ENCODE measurements at places on chromosomes 1 and 21.

DNA sequence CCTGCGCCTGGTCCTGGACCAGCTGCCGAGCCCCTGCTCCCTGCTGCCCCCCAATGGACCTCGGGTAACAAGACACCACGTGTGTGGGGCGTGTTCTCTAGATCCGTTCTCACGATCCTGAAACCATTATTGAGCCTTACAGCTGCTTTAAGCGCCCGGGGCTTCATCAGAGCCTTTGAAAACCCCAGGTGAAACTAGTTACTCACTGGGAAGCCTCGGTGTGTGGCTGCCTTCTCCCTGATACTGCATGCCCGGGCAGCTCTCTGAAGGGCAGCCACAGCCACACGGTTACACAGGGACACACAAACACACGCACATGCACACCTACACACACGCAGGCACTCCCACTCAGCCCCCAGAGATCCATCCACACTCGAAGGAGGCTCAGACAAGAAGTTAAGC is 5.3 kb downstream of the HES2 start:
- DNase-seq, result no peak

DNA sequence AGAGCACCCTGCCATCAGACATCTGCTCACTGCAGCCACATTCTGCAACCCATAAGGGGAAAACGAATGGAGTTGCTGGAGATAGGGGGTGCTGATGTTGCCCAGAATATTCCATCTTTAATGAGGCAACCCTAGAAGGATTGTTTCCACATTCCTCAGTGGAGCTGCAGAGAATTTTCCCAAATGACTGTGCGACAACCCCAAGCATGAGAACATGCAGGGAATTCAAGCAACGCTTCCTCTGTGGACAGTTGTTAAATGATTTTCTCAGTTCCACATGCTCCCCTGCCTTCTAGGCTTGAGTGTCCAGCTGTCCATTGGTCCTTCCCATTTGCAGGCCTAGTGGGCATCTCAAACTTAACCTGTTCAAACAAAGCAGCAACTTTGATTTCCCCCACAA is 20.5 kb upstream of the UBL4B start:
- no peak for DNase-seq

DNA sequence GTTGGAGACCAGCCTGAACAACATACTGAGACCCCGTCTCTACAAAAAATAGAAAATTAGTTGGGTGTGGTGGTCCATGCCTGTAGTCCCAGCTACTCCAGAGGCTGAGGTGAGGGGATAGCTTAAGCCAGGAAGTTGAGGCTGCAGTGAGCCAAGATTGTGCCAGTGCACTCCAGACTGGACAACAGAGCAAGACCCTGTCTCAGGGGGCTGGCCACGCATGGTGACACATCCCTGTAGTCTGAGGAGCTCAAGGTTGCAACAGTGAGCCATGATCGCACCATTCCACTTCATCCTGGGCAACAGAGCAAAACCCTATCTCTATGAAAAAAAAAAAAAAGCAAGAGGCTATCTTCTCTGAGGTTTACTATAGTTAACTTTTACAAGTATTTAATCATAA is 12.7 kb upstream of the UBE4B start:
- DNase-seq, result no peak

GRCh38 chr1:62384276-62385005 is 52.4 kb upstream of the USP1 start:
- no peak for DNase-seq

- no peak for DNase-seq
These were observed 323.0 kb upstream of the PLD5 start for GRCh38 chr1:242847390-242847993.

- DNase-seq, result no peak
These were observed 247.9 kb downstream of the FOXD2 start for GRCh38 chr1:47685763-47686066.

GRCh38 chr1:89087241-89087640 is 22.2 kb upstream of the GBP1 start:
- DNase-seq, result no peak

- DNase-seq, result no peak
These were observed 2.8 kb downstream of the LAPTM5 start for GRCh38 chr1:30754684-30755171.

- no peak for DNase-seq
These were observed 2.3 kb downstream of the PANK4 start for GRCh38 chr1:2523891-2524609.

DNA sequence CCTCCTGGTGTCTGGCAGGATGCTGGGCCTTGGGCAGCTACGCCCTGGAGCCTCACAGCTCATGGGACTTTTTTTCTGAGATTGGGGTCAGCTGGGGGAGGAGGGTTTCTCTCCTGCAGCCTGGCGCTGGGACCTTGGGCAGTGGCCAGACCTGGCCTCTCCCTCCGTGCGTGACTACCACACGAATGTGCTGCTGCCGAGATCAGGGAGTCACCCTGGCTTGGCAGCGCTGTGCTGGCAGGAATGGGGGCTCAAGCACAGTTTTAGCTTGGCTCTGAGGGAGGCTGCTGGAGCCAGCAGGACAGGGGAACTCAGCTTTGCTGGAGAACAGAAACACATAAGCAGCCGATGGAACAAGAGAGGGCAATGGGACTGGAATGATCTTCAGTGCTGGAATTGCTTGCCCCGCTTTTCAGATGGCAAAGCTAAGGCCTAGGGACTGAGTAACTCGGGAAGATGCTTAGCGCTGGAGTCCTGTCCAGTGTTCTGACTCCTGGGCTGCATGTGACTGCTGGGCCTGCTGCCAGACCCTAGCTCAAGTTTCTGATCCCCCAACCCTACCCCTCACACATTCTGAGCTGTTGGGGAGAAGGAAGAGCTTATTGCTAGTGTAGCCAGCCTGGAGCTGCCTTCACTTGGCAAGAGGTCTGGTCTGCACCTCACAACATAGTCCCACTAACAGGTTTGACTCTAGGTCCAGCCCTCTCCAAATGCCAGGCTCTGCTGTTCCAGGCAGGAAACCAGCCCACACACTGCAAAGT is 69.9 kb downstream of the NAV1 start:
- no peak for DNase-seq

DNA sequence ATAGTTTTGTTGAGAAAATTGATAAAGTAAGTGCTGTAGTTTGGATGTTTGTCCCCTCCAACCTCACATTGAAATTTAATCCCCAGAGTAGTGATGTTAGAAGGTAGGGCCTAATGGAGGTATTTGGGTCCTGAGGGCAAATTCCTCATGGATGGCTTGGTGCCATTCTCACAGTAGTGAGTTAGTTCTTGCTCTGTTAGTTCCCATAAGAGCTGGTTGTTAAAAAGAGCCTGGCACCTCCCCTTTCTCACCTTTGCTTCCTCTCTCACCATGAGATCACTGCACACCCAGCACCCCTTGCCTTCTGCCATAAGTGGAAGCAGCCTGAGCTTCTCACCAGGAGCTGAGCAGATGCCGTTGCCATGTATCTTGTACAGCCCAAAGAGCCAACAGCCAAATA is 354.8 kb upstream of the NFIA start:
- DNase-seq, result no peak

GRCh38 chr1:107640207-107640606 is 324.8 kb downstream of the VAV3 start:
- no peak for DNase-seq

- DNase-seq, result no peak
These were observed 8.2 kb downstream of the LSS start for GRCh38 chr21:46220275-46220810.

DNA sequence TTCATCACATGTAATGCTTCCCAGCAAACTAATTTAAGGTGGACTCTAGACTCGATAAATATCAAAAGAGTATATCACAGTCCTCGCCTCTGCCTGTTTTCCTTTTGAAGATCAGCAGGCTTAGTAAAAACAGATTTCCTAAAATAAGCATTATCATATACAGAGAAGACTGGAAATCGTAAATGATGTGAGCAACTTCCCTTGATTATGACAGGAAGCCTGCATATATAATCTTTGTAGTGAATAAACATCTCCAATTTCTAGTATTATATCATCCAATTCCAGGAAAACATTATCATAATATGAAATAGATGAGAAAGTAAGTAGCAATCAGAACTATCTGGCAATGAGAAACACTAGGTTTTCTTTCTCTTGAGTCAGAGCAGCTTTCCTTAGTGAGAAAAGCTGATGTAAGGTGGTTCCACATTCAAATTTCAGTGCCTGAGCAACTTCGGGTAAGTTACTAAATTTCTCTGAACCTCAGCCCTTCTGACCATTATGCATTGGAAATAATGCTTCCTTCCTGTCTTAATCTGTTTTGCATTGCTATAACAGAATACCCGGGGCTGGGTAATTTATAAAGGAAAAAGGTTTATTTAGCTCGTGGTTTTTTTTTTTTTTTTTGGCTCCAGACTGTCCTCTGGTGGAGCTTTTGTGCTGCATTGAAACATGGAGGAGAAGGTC is 12.6 kb upstream of the POU2F1 start:
- no peak for DNase-seq

DNA sequence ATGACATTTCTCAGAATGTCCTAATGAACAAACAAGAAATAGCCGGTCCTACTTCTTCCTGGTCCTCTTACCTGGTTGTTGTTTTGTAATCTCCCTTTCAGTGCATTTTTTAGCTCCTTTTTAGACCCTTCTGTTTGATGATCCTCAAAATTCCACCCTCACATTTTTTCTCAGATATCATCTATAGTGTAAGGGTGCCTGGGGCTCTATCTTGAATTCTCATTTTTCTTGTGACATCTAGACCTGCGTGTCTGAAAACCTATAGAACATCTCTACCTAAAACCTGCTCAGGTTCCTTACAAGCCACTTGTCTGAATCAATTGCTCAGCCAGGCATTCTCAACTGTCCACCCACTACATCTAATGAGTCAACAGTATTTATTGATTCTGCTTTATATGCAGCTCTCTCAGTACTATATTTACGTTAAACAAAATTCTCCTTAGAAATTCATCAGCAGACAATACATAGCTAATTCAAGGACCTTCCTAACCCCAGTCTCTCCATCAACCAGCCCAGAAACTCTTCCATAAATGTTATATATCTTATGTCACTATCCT is 36.5 kb upstream of the USH2A start:
- DNase-seq, result no peak

- no peak for DNase-seq
These were observed 246 bp downstream of the ATP2B4 start for GRCh38 chr1:203626910-203627246.

- no peak for DNase-seq
These were observed 42.1 kb upstream of the TP53BP2 start for GRCh38 chr1:223887747-223888418.

GRCh38 chr1:230306169-230306568 is 120.0 kb downstream of the PGBD5 start:
- DNase-seq, result no peak

DNA sequence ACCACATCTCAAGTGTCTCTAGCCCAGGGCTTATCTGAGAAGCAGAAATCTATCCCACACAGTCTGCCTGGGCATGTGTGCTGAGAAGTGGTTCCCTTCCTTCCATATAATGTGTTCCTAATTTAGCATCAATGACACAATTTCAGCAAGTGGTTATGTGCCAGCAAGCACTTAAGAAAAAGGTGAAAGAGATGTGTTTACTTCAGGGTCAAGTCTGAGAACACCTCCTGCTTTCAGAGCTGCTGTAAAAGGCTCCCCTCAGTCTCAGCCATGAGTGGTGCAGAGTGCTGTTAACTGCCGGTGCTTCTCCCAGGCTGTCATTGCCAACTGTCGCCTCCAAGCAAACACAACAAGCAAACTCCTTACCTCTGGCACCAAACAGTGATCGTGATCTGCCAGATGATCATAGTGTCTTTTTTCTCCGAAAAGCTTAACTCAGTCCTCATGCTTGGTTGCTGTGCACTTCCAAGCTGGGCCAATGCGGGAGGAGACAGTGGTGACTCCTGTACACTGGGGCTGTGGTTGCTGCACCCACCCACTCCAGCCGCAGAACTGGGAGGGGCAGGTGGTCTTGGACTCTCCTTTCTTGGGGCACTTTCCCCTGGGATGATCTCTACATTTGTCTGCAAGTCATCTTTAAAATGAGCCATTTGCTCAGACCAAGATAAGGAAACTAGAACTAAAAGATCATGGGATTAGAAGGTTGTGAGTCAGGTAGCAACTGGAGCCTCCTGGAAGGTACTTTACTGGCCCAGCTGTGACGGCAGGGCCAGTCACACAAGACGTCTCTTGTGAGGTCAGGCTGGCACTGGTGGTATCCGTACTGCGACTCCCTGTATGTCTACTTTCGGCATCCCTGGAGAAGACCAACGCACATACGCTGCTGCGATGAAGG is 32.4 kb downstream of the ATP1A1 start:
- DNase-seq, result no peak

- no peak for DNase-seq
These were observed 34.5 kb downstream of the BTG3 start for GRCh38 chr21:17578162-17578561.

GRCh38 chr1:216346526-216346925 is 76.7 kb downstream of the USH2A start:
- DNase-seq, result no peak

Measured in stimulated activated CD8-positive, alpha-beta memory T cell treated with anti-CD3 and anti-CD28 coated beads, Interleukin-15, amount 100 ng/mL, for 24 hours (primary cell).